HCEC 1CT (cell line): ENCODE measurements at places on chromosomes 3 and 15.

GRCh38 chr15:57227899-57228298, 148.4 kb upstream of the CGNL1 start:
- DNase-seq: no peak

DNA sequence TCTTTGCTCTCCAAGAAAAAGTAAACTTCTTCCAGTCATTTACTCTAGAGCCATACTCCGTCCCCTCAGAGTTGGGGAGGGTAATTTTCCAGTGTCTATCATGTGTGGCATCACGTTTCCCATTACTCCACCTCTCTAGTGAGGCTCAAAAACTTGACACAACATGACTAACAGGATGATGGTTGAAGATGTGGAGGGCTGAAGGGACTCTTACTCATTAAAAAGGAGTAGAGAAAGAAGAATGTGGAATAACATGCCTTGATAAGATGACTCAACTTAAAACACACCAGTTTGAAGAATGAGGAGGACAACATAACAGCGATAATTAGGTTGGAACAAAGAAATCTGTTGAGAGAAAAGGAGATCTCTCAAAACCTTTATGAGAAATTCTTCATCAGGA, 894.3 kb downstream of the OTOL1 start:
- peak; percentile 92 for DNase-seq

DNA sequence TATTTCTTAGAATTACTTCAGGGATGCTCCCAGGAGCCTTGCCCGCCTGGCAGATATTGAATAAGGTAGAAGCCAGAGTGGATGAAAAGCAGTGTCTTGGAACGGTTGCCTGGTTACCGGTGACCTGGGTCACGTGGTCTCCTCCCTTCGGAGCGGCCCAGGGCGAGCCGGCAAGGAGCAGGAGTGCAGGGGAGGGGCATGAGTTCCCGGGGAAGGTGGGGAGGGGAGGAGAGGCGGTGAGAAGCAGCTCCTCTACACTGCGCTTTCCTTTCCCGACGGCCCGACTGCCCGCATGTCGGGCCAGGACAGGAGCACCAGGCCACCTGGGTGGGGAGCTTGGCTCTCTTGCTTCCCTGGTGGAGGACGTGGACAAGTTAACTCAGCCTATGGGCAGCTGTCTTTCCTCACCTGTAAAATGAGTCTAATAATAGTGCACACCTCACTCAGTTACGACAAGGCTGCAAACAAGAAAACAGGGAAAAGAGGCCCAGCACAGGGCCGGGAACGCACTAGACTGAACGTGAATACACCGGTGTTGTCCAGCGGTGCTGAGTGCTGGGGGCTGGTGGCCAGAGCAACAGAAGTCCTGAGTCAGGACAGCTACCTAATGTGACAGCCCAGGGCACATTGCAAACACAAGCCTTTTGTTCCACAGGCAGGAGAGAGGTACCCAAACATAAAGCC, 198.3 kb downstream of the ADAMTS9 start:
- no peak for DNase-seq

- DNase-seq: no peak
Measured at GRCh38 chr15:24856397-24857390, 98.1 kb upstream of the SNRPN start.

GRCh38 chr15:62878070-62878469, 164.5 kb upstream of the TPM1 start:
- no peak for DNase-seq

GRCh38 chr3:69993757-69994156, 5.8 kb upstream of the SAMMSON start:
- DNase-seq: no peak

DNA sequence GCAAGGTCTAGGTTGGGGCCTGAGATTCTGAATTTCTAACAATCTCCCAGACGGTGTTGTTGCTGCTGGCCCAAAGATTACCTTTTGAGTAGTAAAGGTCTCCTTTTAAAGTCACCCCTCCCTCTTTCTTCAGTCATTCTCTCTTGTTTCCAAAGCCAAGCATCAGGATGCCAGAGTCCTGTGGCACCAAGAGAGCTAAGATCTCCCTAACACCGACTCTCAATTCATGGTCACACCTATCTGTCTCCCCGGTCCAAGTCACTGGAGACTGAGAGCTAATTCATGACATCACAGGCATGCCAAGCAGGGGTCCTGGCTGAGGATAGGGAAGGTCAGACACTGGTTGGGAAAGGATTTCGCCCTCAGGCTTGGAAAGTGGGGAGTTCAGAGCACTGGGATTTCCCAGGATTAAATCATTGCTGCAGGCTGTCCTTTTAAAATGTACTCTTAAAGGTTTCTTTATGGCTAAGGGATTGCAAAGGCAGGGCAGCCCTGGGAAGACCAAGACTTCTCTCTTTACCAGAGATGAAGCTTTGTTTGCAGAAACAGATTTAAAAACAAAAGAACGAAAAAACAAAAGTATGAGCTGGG, 7.3 kb downstream of the SHOX2 start:
- DNase-seq: no peak

- no peak for DNase-seq
Measured at GRCh38 chr3:127137757-127138536, 55.0 kb upstream of the PRR23E start.

GRCh38 chr15:34514251-34514670, 69.2 kb downstream of the GOLGA8B start:
- no peak for DNase-seq

- no peak for DNase-seq
Measured at GRCh38 chr15:62421289-62421688, 256.2 kb upstream of the C2CD4B start.

DNA sequence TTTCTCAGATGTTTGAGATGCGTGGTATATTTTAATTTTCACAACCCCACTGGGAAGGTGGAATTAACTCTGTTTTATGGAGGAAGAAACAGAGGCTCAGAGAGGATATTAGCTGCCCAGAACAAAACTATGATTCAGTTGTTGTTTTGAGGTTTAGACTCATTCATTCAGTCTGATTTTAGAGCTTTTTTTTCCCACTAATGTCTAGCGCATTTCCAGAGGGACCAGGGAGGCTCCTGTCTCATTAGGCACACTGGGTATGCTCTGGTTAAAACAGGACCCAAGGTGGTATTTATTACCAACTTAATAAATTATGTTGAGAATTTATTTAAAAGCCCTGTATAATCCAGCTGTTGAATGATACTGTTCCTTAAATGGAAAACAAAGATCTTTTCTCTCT, 272.0 kb upstream of the RGMA start:
- DNase-seq: no peak

DNA sequence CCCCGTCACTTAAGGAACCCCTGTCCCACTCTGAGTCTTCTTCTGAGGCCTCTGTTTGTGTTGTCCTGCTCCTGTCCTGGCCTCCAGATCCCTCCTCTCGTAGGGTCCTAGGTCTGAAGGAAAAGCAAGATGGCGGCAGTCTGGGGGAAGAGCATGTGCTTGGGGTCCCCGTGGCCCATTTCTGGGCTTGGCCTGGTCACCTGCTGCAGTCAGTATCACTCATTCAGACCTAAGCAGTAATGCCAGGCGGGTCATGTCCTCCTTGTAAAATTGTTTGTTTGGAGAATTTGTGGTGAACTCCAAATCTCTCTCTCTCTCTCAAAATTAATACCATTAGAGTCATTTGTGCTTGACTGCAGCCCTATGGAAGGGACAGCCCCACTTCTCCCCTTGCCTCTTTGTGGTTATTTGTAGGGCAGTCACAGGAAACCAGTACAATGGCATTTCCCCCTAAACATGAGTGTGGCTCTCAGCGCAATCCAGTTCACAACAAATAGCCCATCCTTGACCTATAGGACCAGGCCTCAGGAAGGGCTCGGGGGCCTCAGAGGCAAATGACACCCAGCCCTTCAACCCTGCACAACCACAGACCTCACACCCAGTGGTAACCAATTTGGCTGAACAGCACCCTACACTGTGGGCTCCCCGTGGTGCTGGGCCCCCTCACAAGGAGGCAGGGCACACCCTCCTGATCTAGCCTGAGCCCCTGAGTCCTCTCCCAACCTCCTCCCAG, 173.5 kb downstream of the OR4M2 start:
- DNase-seq: no peak

DNA sequence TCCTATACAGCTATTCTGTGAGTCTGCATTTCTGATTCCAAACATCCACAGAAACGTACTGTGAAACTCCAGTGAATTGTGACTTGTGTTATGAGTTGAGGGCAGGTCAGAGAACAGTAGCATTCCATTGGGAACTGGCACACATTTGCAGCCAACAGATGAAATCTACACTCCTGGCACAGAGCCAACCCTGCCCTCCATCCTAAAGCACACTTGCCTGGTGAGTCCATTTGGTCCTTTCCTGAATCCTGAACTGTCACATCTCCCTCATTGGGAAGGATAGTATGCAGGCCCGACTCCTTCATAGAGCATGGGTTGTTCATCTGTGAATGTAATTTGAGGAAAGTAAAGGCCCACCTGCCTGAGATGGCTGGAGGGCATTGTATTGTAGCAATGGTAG, 314.3 kb upstream of the RASGRP1 start:
- DNase-seq: no peak

GRCh38 chr3:188508454-188508853, 354.5 kb downstream of the LPP start:
- no peak for DNase-seq

GRCh38 chr3:126466886-126467610, 8.6 kb downstream of the ZXDC start:
- DNase-seq: no peak

- DNase-seq: peak; percentile 33
Measured at GRCh38 chr3:10371167-10371566, 50.3 kb upstream of the SEC13 start.

- no peak for DNase-seq
Measured at GRCh38 chr3:184907681-184908649, 96.0 kb downstream of the VPS8 start.

GRCh38 chr3:10280571-10280970, 12.2 kb downstream of the GHRL start:
- DNase-seq: no peak

- DNase-seq: peak; percentile 68
Measured at GRCh38 chr3:61564395-61565059, 3.2 kb downstream of the PTPRG start.

DNA sequence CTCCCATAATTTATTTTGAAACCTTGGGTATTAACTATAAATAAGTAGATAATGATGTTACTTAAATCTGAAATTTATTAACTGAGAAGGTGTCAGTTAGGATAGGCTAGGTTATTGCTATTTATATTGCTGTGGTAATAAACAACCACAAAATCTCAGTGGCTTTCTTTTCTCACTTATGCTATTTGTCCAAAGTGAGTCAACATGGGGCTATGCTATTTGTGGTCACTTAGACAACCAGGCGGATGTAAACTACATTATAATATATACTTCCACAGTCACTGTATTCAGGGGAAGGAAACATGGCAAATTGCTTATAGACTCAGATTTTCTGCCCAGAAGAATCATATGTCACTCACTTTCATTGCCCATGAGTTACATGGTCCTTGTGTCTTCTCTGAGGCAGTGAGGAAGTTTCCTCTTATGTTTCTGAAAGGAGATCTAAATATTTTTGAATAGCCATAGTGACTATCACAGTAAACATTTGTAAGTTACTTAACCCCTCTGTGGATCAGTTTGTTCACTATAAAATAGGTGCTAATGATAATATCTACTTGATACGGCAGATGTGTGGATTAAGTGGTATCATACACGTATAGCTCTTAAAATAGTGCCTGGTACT, 19.8 kb downstream of the HMG20A start:
- DNase-seq: peak; percentile 82

- no peak for DNase-seq
Measured at GRCh38 chr3:45227071-45227820, 1.2 kb upstream of the TMEM158 start.

- peak; percentile 94 for DNase-seq
Measured at GRCh38 chr15:32979710-32980109, 214.8 kb downstream of the FMN1 start.

GRCh38 chr3:143170676-143171075, 51.1 kb downstream of the CHST2 start:
- no peak for DNase-seq

- no peak for DNase-seq
Measured at GRCh38 chr3:114331007-114331406, 37.2 kb downstream of the TIGIT start.

GRCh38 chr15:75161106-75161916, 40.4 kb upstream of the C15orf39 start:
- DNase-seq: no peak

DNA sequence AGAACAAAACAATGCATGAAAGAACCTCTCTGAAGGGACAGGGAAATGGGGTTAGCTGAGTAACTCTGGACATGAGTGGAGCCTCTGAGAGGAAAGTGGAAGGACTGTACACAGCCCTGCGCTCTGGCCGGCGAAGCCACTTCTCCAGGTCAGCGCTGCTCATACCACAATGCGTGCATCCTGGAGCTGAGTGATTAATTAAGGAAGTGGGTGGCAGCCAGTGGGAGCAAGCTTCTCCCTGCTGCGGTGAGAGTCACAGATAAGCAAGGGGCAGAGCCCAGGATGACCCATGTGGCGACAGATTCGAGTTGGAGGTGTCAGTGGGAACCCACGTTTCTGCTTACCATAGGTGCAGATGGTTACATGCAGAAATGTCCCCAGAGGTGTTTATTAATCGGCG, 48.0 kb downstream of the KLF15 start:
- DNase-seq: no peak

- peak; percentile 37 for DNase-seq
Measured at GRCh38 chr3:178483704-178484103, 52.5 kb upstream of the KCNMB2 start.

GRCh38 chr3:32296251-32297204, 58.0 kb downstream of the CMTM8 start:
- DNase-seq: peak; percentile 44

GRCh38 chr3:45109771-45110508, 36.2 kb downstream of the CDCP1 start:
- DNase-seq: no peak
